ENCODE measurements at places on chromosomes 2 and 18.

DNA sequence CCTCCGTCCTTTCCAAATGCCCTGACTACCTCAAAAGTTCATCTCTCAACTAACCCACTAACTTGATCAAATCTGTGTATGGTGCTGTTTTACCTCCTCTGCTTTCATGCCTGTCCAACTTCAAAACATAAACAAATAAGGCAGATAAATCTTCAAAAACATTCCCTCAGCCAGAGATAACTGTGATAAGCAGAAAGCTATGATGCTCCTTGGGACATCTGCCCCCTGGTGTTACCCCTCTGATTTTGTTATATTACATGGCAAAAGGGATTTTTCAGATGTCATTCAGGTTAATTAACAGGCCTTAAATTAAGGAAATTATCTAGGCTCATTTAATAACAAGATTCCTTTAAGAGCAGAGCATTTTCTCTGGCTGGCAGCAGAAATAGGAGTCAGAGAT, 810.8 kb upstream of the CHAC2 start:
- DNase-seq, result no peak

- DNase-seq, result no peak
Observed at GRCh38 chr2:16661526-16661925, 4.1 kb downstream of the CYRIA start.

GRCh38 chr2:45172760-45173392, 163.6 kb upstream of the SIX2 start:
- DNase-seq, result no peak

- no peak for DNase-seq
Observed at GRCh38 chr2:190840569-190841172, 40.0 kb upstream of the GLS start.

- peak; percentile 89 for DNase-seq
Observed at GRCh38 chr2:169824373-169825333, at the start of gene METTL5. METTL5 (minus strand) TSS chr2:169824905; CDS start chr2:169824597, 308 bp downstream.

DNA sequence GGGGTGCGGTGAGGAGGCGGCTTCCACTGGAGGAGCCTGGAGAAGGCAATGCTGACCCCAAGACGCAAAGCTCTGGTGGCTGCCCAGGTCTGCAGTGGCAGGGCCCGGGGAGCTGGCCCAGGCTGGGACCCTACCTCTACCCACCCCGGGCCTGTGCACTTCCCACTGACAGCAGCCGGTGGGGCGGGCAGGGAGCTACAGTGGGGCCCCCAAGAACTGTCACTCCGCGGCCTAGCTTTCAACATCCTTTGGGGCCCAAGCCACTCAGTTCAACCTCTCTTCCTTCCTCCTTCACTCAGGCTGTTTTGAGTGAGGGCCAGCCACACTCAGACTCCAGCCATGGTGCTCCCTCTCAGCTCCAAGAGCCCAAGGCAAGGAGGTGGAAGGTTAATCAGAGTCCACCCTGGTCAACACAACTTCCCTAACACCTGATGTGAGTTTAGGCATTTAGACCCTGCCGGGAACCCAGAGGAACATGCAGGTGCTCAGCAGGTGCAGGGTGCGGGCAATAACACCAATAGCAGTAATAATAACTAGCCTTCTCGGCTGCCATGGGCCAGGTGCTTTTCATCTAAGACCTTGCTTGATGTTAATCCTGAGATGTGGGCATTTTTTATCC, 93.6 kb downstream of the ZFP36L2 start:
- DNase-seq, result peak; percentile 61

GRCh38 chr2:152762202-152762601, 43.8 kb downstream of the ARL6IP6 start:
- DNase-seq, result peak; percentile 16
